T-helper 17 cell (primary cell): ENCODE measurements at places on chromosomes 2 and 18. TPM values are rescaled to one million over a fixed set of nuclear protein-coding genes. Genes with fewer than 3 reads are reported as not detected.

- H3K4me1 ChIP-seq = peaks cover 37% of the 10 kb centered on the region
- DNase-seq = no peak
- peak overlapping the region; percentile 63 for H3K27ac ChIP-seq
- H3K4me3 ChIP-seq = peak overlapping the region; percentile 85
Measured at GRCh38 chr18:76720683-76721082, 101.7 kb upstream of the ZNF236 start.

DNA sequence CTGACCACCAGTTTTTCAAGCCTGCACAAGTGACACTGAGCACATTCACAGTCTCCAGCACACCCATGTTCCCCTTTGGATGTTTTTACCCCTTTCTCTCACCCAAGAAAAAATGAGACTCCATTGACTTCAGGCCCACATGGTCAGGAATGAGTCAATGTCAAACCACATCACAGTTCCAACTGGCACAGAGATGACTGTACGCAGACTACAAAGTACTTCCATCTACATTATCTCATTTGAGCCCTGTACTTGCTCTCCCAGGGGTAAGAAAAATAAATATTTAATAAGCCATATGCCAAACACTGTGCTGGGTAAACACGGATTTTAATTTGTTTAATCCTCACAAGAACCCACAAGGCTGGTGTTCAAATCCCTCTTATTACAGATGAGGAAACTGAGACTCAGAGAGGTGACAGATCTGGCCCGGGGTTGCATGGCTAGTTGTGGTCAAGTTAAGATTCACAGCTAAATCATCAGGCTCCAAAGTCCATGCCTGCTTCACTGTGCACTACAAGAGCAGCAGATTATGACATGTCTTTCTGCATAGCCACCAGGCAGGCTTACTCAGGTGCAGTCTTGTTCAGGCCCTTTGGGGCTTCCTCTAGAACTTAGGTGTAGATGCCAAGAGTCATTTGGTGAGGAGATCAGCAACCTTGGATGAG is 106.1 kb downstream of the TXNL1 start:
- no peaks in the 10 kb centered on the region for H3K4me1 ChIP-seq
- no peaks in the 10 kb centered on the region for H3K36me3 ChIP-seq
- no peak overlapping the region for H3K27ac ChIP-seq
- no peak overlapping the region for H3K4me3 ChIP-seq

DNA sequence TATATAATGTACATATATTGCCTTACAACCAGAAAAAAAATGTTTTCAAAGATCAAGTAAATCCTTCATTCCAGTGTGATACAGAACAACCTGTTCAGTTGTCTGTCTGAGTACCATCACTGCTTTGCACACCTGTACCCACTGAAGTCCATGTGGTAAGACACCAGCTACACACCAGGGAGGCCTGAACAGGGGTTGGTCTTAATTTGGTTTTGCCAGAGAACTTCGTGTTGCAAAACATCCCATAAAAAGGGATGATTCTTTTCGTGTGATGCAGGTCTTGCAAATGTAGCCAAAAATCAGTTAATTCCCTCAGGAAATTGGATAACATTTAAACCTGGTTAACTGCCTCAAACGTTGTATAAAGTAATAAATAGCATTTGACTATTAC is 73.7 kb upstream of the SLC1A4 start:
- H3K36me3 ChIP-seq = no peaks in the 10 kb centered on the region
- no peak for DNase-seq
- no peak overlapping the region for H3K27ac ChIP-seq
- H3K4me3 ChIP-seq = no peak overlapping the region
- H3K4me1 ChIP-seq = peaks cover 5% of the 10 kb centered on the region

- no peaks in the 10 kb centered on the region for H3K36me3 ChIP-seq
- H3K4me3 ChIP-seq = no peak overlapping the region
- DNase-seq = no peak
- no peaks in the 10 kb centered on the region for H3K4me1 ChIP-seq
Measured at GRCh38 chr2:153268941-153269461, 209.6 kb downstream of the RPRM start.

- H3K4me3 ChIP-seq = no peak overlapping the region
- DNase-seq = no peak
- no peak overlapping the region for H3K27ac ChIP-seq
- H3K27me3 ChIP-seq = peaks cover 60% of the 10 kb centered on the region
- no peaks in the 10 kb centered on the region for H3K36me3 ChIP-seq
Measured at GRCh38 chr2:44817256-44817655, 124.2 kb upstream of the SIX3 start.

INHBB gene
- total RNA-seq = not detected

PFN4 gene
- total RNA-seq = not detected

SLC16A14 gene
- 0.23 TPM for total RNA-seq
